OCI-LY7 (cell line): ENCODE measurements at places on chromosomes 3 and 15.

- DNase-seq, result no peak
These were observed 179.4 kb upstream of the ALCAM start for GRCh38 chr3:105187344-105187743.

DNA sequence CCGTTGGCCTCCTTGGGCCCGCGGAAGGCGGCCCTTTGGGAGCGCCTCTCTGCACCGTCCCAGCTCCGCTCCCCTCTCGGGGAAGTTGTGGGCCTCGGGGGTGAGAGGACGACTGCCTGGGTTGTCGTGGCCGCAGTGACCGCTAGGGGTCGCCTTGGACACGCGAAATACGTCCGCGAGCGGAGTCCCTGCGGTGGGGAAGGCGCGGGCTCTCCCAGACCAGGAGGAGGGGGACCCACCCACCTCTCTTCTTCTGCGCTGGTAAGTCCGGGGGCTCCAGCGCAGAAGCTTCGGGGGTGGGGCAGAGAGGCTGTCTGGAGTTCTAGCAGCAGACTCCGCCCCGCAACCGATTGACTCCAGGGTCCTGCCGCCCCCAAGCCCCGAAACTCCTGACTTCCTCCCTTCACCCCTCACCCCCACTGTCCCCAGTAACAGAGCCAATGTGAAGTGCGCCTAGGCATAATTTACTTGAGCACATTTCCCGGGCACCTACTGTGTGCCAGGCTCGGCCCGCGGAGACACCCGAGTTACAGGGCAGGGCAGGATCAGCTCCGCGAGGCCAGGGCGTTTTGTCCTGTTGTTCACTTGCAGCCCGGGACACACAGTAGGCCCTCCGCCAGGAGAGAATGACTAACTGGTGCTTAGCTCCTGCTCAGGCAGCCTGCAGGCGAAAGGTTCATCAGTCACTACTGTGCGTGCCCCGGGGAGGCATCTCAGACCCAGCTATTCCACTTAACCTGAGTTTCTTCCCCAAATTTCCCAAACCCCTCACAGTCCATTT, 32.8 kb downstream of the DNASE1L3 start:
- DNase-seq, result peak; percentile 85

GRCh38 chr15:34275721-34276120, 50.9 kb downstream of the EMC4 start:
- DNase-seq, result no peak

- no peak for DNase-seq
These were observed 112.5 kb upstream of the SMAD3 start for GRCh38 chr15:66952756-66953522.

- peak; percentile 88 for DNase-seq
These were observed 41.7 kb downstream of the OXSM start for GRCh38 chr3:25831578-25831977.

- DNase-seq, result no peak
These were observed 17.4 kb upstream of the SECISBP2L start for GRCh38 chr15:49063402-49064280.

DNA sequence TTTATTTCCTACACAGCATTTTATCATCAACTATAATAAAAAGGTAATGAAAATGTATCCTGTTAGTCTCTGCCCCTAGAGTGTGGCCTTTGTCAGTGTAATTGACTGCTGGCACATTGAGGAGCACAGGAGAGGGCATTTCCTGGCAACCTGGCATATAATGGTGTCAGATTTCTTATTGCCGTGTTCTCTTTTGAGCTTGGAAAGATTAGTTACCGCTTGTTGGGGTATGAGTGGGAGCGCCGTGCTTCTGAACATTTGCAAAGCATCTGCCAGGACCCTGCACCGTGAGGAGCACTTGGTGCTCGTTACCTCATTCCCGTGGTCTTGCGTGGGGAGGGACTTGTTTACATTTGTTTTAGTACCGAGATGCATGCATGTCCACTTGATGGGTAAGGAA, 124.4 kb downstream of the PTPRG start:
- no peak for DNase-seq

GRCh38 chr3:126392246-126392645, 2.5 kb upstream of the CFAP100 start:
- DNase-seq, result no peak

GRCh38 chr3:122966045-122966444, 61.5 kb downstream of the SEMA5B start:
- no peak for DNase-seq

- no peak for DNase-seq
These were observed 99.0 kb upstream of the MEF2A start for GRCh38 chr15:99466701-99467337.

DNA sequence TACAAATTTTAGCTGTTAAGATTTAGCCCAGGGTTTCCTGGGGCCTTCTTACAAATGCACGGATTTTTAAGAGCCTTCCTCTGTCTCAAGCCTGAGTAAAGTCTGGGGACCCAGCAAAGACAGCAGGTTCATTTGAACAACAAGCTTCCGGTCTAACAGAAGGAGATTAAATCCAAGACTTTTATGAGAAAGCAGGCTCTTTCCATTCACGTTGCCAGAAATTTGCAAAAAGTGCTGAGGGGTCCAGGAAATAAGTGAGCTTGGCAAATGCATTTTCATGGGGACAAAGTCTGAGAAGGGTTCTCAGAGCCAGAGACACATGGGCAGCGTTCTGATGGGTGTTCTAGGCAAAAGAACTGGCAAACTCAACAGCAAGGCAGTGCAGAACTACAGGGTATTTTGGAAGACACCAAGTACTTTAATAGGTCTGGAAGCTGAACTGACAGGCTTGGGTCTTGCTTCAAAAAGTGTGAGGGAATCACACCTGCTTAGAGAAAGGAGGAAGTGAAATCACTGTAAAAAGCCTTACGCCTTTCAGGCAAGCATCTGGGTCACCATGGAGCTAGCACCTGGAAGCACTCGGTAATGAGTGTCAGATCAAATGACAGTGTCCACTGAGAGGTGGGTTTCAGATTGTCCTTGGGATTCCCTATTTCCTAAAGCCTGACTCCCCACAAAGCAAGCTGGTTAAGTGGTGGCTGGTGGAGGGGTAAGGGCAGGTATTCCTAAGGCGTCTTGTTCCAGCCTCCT, 115.8 kb upstream of the ARHGEF3 start:
- peak; percentile 95 for DNase-seq

GRCh38 chr3:81726735-81727134, 34.7 kb downstream of the GBE1 start:
- DNase-seq, result no peak

DNA sequence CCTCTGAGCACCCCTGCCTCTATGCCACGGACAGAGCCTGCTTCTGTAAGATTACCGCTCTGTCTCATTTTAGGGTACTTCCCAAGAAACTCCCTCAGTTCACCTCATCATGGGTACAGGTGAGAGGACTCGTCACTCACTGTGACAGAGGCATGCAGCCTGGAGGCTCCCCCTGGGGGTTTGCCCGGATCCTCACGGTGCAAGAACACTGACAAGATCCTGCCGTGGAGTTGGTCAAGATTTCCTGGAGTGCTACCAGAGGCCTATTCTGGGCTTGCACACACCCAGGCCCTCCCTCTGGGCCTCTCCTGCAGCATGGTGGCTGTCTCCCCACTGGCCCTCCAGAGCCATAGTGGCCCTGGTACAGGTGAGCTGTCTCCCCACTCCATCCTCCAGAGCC, 103.1 kb upstream of the TNIK start:
- DNase-seq, result no peak

GRCh38 chr15:79376383-79376782, 55.8 kb upstream of the MINAR1 start:
- DNase-seq, result no peak

GRCh38 chr15:92394309-92395097, 822 bp downstream of the ST8SIA2 start:
- DNase-seq, result no peak

DNA sequence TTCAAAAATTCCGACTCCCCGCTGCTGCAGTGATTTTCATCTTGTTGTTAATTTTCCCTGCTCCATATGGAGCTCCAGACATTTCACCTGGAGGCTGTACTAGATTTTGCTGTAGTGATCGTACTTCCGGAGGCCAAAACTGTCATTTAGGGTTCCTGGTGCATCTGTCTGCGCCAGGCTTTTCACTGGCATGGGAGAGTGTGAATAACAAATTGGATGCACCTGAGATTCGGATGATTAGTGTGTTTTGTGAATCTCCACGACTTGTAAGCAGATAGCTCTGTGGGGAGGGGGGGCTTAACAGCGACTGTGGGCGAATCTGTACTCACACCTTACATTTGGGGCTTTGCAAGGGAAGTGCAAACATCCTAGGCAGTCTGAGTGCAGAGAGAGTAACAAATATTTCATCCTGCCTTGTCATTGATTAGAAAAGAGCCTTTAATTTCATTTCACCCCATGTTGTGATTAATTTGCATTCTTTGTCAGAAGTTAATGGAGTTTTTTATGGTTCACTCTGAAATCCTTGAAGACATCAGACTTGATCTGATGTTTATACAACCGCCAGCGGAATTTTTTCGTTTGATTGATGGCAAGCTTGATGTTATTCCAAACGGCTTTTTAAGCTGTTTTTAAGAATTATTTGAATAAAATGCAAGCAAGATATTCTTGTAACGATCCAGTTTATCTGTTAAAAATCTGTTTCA, 92.5 kb upstream of the SKOR1 start:
- no peak for DNase-seq

DNA sequence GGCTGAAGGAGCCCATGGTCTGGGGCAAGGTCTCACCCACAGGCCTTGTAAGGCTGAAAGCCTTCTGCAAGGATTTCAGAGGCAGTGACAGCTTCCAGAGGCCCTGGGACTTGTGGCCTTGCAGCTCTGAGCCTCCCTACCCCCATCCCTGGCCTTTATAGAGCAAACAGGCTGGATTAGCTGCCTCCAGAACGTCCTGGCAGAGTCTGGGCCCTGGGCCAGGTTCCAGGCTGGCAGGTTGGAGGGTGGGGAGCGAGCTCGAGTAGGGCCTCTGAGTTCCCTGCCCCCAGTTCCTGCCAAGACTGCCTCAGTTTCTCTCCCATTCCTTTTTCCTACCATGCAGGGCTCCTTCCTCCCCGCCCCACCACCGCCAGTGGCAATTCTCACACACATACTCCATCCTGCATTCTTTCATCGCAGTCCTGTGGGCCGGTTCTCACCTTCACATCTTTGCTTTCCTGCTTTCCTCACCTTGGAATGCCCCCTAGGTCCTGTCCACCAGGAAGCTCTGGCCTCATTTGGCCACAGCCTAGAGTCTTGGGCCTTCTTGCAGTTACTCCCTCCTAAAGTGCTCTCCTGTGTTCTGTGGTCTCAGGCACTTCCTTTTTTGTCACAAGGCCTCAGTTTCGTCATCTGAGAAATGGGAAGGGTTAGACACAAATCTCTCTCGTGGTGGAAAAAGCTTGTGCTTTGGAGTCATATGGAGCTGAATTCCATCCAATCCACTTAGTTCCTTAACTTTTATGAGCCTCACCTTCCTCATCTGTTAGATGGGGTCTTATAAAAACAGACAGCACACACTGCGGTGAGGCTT, 2.7 kb downstream of the LMAN1L start:
- no peak for DNase-seq

DNA sequence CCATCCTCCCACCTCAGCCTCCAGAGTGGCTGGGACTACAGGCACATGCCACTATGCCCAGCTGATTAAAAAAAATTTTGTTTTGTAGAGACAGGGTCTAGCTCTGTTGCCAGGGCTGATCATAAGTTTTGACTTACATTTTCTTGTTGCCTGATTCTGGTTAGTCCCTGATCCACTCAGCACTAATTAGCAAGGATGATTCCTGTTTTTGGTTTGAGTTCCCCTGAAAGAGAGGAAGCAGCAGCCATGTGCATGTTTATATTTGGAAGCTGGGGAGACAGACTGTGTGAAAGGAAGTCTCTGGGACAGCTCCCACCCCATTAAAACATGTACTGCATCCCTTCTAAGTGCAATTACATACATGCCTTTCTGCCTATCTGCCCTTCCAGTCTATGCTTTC, 3.6 kb upstream of the NCK1 start:
- no peak for DNase-seq

DNA sequence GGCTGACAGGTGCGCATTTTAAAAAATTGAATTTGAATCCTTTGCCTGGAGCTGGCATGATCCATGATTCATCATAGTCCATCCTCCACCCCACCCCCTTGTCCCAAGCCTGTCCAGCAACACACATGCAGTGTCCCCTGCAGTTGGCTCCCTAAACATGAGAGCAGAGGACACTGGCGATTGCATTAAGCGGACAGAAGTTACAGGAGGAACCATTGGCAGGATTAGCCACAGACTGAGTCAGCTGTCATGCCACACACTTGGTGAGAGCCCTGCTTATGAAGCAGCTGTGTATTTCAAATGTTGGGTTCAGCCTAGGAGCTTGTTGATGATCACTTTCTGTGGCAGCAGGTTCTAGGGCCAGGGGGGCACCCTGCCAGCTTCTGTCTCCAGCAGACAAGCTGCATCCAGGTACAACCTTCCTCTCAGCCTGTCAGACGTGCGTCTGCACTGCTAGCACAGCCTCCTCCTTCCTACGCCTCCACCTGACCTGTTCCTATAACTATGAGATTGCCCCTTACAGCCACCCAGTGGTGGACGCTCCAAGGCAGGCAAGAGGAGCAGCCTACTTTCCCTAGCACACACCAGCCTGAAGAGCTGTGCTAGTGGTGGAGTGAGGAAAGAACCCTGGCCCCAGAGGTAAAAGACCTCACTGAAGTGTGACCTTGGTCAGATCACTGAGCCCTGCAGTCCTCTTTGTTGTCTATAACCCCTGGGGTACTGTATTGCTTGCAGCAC, 121.9 kb downstream of the SLCO3A1 start:
- DNase-seq, result peak; percentile 33

DNA sequence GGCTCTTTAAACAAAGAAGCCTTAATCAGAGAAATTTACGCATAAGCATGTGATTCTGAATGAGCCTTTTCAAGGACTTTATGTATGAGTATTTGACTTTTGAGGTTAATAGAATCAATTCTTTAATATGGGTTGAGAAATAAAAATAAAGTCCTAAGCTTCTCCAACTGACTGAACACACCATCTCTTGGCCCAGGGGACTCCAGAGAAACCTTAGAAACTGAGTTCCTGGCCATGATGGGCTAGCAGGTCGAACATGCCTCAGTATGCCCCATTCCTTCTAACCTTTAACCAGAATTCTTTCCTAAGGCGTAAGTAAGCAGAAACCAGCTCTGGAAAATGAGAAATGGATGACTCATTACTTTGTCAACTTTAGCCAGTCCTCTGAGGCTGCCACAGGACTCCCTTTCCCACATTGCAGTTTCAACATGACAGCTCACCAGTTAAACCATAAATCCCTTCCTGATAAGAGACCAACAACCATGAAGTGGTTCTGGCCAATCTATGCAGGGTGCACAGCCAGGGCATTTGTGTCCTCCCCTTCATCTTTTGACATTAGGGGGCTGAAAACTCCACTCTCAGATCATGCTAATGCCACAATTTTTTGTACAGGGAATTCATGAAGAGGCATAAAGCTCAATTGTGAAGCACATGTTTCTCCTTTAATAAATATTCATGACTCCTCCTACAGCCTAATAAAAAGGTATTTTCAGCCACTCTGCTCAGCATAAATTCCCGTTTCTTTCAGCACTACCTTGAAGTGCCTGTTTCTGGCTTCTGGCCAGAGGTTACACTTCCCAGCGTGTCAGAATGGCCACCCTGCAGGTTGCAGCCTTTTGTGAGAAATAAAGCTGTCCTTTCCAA, 33.3 kb downstream of the TM4SF18 start:
- no peak for DNase-seq
